ENCODE measurements at places on chromosomes 5 and 9.

DNA sequence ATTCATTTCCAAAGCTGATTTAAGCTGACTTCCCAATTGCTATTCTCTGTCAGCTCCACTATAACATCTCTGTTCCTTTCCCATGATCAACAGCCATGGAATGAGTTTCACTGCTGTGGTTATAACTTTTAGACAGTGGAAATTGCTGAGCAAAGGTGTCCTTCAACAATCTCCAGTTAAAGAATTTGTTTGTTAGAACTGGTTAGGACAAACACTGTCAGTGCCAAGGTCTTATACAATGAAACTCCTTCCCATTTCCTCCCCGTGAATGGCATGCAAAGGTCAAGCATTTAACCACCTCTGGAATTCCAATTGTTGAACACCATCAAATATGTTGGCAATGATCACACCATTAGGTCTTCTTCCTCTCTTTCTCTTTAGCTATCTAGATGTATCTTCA is 45.7 kb upstream of the GHR start:
- no peak for DNase-seq

DNA sequence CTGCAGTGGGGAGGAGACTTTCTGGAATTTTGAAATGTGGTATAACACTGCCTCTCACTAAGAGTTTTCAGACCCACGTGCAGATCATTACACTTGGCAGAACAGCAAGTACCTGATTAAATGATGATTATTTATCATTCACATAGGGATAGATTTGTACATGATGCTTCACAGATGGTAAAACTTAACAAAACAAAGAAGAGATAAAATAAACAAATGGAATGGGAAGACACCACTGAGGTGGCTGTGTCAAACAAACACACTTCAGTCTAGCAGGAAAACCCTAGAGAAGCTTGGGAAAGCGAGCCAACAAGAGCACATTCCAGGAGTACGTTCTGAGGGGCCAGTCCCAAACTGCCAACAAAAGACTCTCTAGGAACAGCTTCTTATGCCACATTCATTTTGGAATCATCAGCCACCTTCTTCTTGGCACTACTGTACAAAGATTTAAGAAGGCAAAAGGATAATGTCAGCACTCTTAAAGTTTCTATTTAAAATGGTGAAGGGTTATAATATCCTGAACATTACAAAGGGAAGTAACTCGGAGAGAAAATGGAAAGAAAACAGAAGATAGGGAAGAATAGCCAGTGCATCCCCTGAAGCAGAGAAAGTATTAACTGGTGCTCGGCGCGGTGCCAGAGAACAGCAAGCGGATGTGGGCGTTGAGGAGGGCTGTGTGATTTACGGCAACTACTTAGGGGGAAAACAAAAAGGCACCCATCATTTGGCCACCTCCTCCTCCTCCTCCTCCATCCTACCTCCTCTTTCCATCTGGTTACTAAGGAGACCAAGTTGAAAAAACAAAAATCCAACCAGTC is 1.6 kb downstream of the MED27 start:
- DNase-seq, result peak; percentile 4

GRCh38 chr5:99543841-99544240 is 615.0 kb upstream of the CHD1 start:
- DNase-seq, result no peak

- DNase-seq, result no peak
These were observed 150.7 kb upstream of the RASA1 start for GRCh38 chr5:87116825-87117512.

DNA sequence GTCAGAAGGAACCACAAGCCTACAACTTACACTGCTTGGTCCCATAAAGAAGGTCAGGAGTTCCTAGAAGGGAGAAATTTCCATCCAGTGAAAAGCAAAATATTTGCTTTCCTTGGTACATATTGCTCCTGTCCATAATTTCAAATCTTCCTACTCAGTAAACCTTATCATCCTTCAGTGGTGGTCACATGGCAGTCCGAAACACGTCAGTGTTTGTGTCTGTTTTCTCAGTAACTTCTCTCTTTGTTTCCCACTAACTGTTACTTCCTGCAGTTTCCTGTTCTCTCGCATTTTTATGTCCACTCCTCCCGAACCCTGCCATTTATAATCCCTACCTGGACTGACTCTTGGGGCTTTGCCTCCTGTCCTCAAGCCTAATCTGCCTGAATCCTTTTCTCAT is 129.1 kb downstream of the FANCC start:
- no peak for DNase-seq
